Activated naive CD4-positive, alpha-beta T cell treated with anti-CD3 and anti-CD28 coated beads for 36 hours (primary cell): ENCODE measurements at places on chromosomes 4 and X. TPM values are rescaled to one million over a fixed set of nuclear protein-coding genes. Genes with fewer than 3 reads are reported as not detected.

DNA sequence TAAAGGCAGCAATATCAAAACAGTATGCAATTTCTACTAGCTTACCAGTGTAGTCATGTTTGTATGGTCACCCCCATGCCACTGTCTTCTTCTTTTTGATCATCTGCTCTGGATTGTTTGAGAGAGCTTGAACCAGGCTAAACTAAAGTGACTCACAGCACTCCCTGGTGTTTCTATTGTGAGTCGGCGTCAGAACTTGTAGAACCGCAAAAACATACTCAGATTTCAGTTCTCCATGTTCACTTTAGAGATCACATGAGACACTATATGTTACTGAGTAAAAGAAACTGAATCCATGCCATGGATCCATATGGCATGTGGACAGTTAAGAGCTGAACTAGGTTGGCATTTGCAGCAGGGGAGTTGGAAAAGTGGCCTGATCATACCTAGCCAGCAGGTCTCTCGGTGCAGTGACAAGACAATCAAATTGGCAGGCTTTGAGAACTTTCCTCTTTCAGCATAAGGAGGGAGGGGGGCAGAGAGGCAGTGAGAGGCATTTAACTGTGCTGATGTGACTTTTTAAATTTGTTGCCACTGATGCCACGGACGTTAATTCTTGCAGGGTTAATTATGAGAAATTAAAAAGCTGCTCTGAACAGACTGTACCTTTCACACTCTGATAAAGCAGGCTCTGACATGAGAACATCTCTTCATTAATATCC lies 88.4 kb downstream of the AFF2 start:
- DNase-seq, result no peak

- DNase-seq, result no peak
These were observed 427.2 kb downstream of the FAT4 start for GRCh38 chr4:125741825-125742452.

DNA sequence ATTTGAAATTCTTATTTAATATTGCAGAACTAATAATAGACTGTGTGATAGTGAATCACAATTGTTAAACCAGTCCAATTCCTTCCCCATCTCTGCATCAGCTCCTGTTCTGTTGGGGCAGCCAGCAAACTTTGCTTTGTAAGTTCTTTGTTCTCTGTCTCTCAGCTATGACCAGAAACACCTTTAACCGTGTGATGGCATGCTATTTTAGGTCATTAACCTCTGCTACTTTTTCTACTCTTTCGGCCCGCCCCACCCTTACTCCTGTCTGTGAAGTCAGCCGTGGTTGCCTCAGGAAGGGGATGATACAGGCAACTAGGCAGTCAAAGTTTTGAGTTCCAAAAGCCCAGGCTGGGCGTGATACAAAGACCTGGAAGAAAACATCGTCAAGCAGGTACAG lies 51.3 kb upstream of the EGFL6 start:
- DNase-seq, result no peak

Gene CSN1S1
- total RNA-seq, result not detected

Gene LINC00632
- not detected for total RNA-seq

- no peak for DNase-seq
These were observed 436.0 kb downstream of the CENPC start for GRCh38 chr4:67109276-67109675.

Gene ZNF157
- total RNA-seq, result 0.69 TPM

GRCh38 chr4:141999446-142000143 lies 363.2 kb downstream of the IL15 start:
- no peak for DNase-seq

Gene FGFR3
- total RNA-seq, result 0.27 TPM

GRCh38 chr4:2356123-2357069 lies 62.0 kb downstream of the ZFYVE28 start:
- DNase-seq, result no peak

Gene GAGE13
- total RNA-seq, result not detected

GRCh38 chr4:84362896-84363655 lies 136.0 kb downstream of the NKX6-1 start:
- no peak for DNase-seq

Gene RRH
- not detected for total RNA-seq

DNA sequence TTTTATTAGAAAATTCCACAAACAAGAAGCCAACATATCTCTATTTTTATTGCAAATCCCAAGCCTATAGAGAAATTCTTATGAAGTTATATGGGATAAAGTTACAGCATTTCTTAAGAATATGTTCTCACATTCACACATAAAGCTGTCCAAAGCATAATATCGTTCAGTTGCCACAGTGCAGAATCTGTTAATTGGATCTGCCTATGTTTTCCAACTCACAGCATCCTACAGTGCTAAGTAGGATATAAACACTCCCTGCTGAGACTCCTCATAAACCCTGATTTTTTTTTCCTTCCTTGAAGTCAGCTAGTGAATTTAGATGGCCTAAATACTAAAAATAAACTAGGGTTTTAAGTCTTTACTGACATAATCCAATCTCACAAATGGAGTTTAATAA lies 307.9 kb downstream of the PDGFC start:
- DNase-seq, result no peak
